Activated naive CD8-positive, alpha-beta T cell treated with anti-CD3 and anti-CD28 coated beads for 36 hours (primary cell): ENCODE measurements at places on chromosomes 6 and 20.

- no peak for DNase-seq
These were observed 451.8 kb upstream of the SOX4 start for GRCh38 chr6:21141616-21142303.

GRCh38 chr6:26092443-26092842 lies 5.2 kb downstream of the HFE start:
- DNase-seq, result no peak

- DNase-seq, result no peak
These were observed 102.1 kb downstream of the UST start for GRCh38 chr6:148848915-148849314.

GRCh38 chr20:25044660-25045342 lies 13.1 kb downstream of the ACSS1 start:
- no peak for DNase-seq

DNA sequence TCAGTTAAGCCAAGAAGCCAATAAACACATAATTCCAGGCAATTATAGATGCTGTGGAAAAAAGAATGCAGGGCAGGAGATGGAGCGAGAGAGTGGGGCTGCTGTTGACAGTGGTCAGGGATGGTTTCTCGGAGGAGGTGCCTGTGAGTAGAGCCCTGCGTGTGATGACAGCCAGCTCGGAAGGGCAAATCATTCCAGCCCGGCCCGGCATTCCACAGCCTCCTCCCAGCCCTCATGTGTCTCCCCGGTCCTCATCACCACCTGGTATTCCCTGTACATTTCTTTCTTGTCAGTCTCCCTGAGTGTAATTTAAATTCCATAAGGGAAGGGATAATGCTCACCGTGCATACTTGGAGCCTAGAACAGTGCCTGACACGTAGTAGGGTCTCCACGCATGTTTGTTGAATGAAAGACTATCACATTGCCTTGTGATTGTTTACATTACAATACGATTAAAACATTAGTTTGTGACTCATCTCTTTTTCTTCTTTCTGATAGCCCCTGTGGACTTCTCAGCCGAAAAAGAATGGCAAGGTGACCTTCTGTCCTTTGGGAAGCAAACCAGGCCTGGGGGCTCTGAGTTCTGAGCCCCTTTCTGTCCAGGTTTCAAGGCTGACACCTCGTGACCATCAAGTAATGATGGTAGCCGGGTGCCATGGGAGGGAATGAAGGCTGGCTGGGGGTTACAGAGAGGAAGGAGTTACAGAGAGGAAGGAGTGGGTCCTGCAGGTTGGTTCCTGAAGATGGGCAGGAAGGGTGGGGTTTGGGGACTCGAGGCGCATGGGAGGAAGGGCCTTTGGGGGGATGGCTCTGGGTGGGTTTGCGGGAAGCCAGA lies 379.5 kb upstream of the SULF2 start:
- no peak for DNase-seq

GRCh38 chr6:21263531-21264287 lies 329.8 kb upstream of the SOX4 start:
- no peak for DNase-seq

DNA sequence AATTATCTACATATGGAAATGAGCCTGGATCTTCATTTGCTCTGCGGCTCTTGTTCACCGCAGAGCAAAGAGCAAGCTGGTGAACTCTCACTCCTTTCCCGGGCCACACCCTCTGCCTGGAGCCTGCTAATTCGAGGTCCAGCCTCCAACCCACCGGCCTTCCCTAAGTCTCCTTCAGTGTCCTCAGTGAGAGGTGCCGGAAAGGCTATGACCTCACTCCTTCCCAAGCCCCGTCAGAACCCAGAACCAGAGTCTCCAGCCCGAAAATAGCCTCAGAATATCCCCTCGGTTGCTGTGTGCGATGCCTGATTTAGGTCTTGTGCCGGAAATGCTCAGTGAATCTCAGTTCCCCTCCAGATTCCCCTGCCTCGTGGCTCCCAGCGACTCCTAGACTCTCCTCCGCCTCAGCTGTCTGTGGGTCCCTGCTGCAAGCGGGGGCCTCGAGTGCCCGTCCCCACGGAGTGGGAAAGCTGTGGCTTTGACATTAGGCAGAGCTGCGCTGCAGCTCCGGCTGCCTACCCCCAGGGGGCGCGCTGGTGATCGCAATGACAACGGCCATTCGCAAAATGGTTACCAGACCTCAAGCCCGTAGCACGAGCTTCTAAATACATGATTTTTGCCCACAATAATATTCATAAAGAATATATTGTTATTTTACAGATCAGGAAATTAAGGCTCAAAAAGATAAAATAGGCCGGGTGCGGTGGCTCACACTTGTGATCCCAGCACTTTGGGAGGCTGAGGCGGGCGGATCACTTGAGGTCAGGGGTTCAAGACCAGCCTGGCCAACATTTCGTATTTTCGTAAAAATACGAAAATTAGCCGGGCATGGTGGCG lies 4.1 kb upstream of the BNIP5 start:
- peak; percentile 69 for DNase-seq

- no peak for DNase-seq
These were observed 56.4 kb downstream of the NDUFAF5 start for GRCh38 chr20:13841206-13841605.

DNA sequence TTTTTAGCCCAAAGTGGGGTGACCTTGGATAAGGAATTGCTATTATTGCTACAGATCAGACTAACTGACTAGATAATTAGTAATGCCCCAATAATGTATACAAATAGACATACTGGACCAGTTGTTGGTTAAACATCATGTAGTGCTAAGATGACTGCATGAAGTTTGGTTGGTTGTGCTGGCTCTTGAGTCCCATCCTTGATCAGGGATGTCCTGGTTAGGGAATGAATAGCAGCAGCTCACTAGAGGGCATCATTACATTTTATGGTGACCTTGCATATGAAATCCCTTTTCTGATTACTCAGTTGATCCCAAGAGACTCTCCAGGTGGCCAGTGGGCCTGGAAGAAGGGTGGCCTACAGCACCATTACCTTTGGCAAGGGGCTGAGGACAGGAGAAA lies 10.9 kb downstream of the TPBG start:
- DNase-seq, result no peak

DNA sequence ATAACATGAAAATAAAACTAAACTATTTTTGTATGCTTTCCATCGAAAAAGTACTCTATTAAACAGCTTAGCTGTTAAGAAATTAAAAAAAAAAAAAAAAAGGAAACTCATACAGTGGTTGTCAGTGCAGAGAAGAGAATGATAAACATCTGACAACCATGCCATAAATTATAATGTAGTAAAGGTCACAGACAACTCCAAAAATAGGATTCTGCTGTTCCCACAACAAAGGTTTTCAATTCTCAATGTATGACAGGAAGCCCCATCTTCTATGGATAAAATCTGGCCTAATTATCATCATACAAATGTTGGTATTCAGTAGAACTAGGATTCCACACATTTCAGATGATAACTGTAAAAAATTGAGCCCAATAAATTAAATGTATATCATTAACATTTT lies 5.0 kb downstream of the PLN start:
- DNase-seq, result no peak

DNA sequence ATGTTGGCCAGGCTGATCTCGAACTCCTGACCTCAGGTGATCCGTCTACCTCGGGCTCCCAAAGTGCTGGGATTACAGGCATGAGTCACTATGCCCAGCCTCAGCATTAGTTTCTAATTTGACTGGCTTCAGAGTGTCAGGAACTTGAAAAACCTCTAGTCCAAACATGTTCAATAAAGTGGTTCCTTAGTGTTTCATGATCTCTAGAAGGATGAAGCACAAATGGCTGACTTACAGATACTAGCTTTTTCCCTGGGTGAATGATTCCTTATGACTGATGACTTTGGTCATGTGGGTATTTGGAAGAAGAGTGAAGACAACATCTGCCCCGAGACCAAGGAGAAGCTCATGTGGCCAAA lies 16.4 kb downstream of the GLYATL3 start:
- DNase-seq, result no peak

GRCh38 chr6:93677264-93677965 lies 258.1 kb upstream of the EPHA7 start:
- no peak for DNase-seq

DNA sequence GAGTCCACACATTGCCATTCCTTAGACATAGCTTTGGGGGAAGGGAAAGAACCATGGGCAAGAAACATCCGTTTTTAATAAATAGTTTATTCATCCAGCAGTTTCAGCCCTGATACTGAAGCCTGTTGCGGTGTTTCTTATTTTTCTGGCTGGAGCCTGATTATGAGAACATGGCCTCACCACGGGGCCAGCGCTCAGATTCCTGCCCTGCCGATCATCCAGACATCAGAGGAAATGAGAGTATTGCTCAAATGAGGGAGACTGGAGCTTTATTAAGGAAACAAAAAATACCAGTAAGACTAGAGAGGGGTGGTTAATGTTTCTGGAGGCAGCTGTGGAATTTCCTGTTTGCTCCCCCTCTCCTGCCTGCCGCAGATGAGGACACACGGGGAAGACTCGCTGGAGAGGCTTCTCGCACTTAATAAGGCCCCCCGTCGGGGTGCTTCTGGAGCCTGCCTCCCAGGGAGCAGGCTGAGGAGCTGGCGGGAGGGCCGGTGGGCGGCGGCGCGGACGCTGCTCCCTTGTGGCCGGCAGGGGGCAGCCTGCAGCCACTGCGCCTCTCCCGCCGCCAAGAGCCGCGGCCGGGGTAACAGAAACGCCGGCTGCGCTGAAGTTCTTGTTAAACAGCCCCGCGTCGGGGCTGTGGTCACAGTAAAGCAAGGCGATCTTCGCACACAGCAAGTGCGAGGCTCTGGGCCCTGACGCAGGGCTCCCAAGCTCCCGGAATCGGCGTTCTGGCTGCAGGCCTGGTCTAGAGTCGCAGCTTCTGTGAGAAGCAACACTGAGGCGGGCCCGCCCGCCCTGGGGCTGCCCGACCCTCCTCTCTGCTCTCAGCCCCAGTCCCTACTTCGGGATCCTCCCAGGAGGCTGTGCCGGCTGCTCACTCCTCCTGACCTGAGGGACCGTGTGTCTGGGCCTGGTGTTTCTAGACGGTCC lies 17.5 kb downstream of the LEMD2 start:
- peak; percentile 73 for DNase-seq

DNA sequence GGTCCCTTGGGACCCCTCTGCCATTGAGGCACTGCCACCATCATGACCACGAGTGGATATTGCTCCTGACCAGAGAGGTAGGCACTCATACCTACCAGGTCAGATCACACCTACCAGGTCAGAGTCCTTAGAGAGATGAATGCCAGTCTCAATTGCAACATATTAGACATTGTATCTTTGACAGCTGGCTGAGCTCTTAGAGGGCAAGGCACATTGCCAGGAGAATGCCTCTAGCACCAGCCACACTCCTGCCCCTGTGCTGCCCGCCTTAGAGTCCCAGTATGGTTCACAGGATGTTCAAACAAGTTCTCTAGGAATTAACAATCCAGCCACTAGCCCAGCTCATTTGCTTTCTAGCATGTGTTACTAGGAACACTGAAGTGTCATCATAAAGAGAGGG lies 65.9 kb downstream of the TMEM244 start:
- DNase-seq, result no peak

DNA sequence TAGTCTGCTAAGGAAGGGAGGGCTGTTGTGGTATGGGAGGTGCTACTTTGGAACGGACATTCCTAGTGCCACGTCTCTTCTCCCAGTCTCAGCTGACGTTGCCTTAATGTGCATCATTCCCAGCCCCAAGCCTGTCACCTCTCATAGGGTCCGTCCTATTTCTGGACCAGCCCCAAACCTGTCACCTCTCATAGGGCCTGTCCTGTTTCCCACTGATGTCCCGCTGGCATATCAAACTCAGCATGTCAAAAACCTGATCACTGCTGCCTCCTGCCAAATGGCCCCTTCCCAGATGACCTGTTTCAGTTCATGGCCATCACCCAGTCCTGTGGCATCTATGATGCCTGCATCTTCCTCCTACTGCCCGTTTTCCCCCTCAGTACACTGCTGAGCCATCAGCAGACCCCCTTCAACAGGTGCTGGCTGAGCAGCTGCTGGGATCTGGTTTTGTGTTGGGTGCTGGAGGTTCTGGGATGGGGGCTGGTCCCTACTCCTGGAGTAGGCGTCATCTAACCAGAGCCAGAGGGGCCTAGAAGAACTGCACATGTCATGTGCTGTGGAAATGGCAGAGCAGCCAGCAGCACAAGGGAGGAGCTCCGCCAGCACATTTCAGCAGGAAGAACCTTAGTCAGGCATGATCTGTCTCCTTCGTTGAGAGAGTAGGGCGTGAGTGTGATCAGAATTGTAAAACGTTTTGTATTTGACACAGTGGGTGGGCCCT lies 3.3 kb downstream of the ENTPD6 start:
- no peak for DNase-seq

DNA sequence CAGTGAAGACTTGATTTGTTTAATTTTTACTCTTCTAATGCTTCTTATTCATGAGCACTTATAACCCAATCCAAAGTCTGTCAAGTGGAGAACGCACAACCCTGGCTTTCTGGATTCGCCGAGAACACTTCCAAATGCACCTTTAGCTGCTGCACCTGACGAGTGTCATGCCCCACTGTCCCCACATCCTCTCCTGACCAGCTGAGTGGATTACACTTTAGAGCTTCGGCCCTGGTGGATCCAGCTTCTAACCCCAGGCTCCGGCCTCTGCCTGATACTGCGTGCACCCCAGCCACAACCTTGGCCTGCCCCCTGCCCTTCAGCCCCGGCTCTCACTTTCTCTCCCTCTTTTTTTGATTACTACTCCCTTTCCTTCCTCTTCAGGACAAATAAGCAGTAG lies 258.8 kb downstream of the TMEM242 start:
- no peak for DNase-seq

DNA sequence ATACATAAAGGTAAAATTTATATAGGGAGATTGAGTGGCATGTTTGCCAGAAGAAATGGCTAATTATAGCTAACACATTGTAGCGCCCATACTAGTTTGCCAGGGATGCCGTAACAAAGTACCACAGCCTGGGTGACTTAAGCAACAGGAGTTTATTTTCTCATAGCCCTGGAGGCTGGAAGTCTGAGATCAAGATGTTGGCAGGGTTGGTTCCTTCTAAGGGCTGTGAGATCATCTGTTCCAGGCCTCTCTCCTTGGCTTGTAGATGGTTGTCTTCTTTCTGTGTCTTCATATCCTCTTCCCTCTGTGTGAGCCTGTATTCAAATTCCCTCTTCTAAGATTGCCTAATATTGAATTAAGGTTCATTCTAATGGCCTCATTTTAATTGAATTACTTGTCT lies 417.5 kb upstream of the OPRM1 start:
- DNase-seq, result no peak

GRCh38 chr20:57774951-57775350 lies 65.1 kb upstream of the PMEPA1 start:
- DNase-seq, result no peak

DNA sequence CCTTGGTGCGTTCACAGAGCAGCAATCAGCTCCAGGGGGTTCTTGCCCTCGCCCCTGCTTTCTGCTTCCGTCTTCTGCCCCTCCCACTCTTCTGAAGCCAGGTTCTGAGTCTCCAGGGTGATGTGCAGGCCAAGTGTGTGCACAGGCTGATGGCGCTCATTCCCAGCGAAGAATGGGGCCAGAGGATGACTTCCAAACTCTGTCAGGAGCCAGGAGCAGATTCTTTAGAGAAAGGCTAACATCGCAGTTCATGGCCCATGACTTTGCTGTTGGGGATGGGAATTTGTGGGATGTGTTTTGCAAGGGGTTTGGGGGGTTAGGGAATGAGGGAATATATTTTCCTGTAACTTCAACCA lies 56.1 kb upstream of the CCN6 start:
- DNase-seq, result no peak

GRCh38 chr6:33689148-33689494 lies 22.4 kb downstream of the UQCC2 start:
- DNase-seq, result no peak

GRCh38 chr6:129849456-129849855 lies 11.7 kb downstream of the TMEM244 start:
- DNase-seq, result no peak

- DNase-seq, result no peak
These were observed 253.4 kb downstream of the HACE1 start for GRCh38 chr6:104606361-104606760.

GRCh38 chr6:138517635-138518034 lies 18.3 kb upstream of the NHSL1 start:
- peak; percentile 40 for DNase-seq
